EL (cell line): ENCODE measurements at places on chromosomes 1 and 21.

GRCh38 chr1:224411766-224412165, 22.8 kb downstream of the WDR26 start:
- DNase-seq: peak; percentile 67

DNA sequence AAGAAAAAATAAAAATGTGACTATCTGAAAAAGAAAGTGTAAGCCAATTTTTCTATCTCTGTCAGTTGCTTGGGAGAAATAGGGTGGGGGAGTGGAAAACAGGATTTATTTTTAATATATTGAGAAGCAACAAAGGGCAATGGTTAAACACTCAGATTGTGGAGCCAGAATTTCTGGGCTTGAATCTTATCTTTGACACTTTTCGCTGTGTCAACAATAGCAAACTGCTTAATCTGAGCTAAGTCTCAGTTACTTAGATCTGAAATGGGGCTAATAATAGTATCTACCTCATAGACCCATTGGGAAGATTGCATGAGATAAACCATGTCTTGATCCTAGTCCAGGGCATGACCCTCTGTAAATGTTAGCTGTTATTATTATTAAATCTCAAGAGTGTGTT, 468.1 kb downstream of the ADGRL2 start:
- no peak for DNase-seq

DNA sequence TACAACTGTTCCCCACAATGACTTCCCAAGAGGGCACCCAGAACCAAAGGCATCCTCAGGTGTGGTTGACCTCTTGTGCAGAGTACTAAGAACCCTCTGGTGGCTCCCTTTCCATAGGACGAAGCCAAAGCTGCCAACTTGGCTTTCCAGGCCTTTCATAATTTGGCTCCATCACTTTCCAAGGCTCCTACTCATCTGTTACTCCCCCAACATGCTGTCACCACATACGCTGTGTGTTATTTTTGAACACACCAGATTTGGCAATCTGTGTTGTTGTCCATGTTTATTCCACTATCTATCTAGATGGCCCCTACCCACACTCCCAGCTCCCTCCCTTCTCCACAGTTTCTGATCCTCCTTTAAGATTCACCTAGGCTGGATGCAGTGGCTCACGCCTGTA, 10.2 kb upstream of the NKAIN1 start:
- no peak for DNase-seq

DNA sequence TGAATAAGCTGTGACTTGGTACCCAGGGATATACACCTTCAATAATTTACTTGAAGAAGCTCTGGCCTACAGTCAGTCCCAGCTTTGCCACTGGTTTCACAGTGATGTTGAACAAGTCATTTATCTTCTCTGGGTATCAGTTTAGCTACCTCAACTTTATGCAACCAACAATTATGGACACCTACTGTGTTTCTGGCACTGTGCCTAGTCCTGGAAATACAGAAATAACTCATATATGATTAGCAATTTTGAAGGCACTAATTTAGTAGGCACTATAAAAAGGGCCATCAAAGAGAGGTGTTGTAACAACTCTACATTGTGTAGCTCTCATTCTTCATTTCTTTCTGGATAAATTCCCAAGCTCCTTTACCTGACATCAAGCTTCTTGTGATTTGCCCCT, 88.6 kb upstream of the SPATA6 start:
- no peak for DNase-seq

- no peak for DNase-seq
These were observed 25.8 kb downstream of the MACO1 start for GRCh38 chr1:25456502-25456901.

GRCh38 chr1:160400223-160400645, at the start of gene VANGL2:
VANGL2 (plus strand) TSS chr1:160400564; CDS start chr1:160415838, 15,274 bp downstream.
- DNase-seq: peak; percentile 14

DNA sequence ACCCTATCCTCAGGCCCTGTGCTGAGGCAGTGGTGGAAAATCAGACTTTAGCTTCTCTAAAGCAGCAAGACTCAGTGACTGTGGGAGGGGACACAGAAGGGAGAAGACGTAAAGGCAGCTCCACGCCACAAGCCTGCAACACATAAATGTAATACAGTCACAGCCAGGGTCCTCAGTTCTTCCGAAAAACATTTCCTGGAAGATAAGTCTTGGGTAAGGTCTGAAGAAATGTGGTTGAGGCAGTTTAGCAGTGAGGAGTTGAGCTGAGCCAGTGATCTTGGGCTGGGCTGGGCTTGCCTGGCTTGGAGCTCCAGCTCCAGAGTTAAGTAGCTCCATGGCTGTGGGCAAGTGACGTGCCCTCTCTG, 127.8 kb upstream of the ADAR start:
- DNase-seq: no peak

DNA sequence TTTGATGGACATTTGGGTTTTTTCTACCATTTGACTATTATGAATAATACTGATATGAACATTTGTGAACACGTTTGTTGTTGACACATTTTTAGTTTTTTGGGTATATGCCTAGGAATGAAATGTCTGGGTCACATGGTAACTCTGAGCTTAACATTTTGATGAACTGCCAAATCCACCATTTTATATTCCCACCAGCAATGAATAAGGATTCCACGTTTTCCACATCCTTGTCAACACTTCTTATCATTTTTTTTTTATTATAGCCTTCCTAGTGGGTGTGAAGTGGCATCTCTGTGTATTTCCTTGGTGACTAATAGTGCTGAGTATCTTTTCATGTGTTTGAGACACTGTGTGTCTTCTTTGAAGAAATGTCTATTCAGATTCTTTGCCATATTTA, 67.6 kb downstream of the RASAL2 start:
- DNase-seq: peak; percentile 62

GRCh38 chr1:237282208-237282783, 240.3 kb downstream of the RYR2 start:
- DNase-seq: no peak

DNA sequence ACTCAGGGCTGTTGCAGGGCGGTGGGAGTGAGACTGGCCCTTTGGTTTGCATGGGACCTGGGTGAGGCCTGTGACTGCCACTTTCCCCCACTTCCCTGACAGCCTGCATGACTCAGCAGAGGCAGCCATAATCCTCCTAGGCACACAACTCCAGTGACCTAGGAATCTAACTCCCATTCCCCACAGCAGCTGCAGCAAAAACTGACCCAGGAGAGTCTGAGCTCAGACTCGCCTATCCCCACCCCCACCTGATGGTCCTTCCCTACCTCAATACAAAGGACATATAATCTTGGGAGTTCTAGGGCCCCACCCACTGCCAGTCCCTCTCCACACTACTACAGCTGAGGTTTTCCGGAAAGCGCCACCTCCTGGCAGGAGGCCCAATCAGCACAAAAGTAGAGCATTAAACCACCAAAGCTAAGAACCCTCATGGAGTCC, 26.7 kb downstream of the NDC1 start:
- peak; percentile 22 for DNase-seq

DNA sequence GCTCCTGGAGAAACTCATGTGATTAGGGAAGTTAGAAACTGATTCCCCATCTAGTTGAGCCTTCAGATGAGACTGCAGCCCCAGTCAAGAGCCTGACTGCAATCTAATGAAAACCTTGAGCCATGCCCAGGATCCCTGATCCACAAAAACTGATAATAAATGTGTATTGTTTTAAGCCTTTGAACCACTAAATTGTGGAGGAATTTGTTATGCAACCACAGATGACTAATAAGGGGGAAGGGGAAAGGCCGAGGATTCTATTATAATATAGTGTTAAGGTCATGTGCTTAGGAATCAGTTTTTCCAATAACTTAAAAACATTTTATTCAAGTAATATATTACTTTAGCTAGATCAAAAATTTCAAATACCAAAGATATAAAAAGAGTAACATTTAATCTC, 52.8 kb upstream of the USP25 start:
- peak; percentile 43 for DNase-seq

- peak; percentile 14 for DNase-seq
These were observed 33.3 kb downstream of the LAMB3 start for GRCh38 chr1:209618756-209619420.

- peak; percentile 41 for DNase-seq
These were observed 124.7 kb downstream of the SYF2 start for GRCh38 chr1:25107643-25108010.

- DNase-seq: peak; percentile 29
These were observed 64.9 kb upstream of the ARTN start for GRCh38 chr1:43868741-43869067.

- no peak for DNase-seq
These were observed 22.3 kb upstream of the LRP8 start for GRCh38 chr1:53349968-53350852.

DNA sequence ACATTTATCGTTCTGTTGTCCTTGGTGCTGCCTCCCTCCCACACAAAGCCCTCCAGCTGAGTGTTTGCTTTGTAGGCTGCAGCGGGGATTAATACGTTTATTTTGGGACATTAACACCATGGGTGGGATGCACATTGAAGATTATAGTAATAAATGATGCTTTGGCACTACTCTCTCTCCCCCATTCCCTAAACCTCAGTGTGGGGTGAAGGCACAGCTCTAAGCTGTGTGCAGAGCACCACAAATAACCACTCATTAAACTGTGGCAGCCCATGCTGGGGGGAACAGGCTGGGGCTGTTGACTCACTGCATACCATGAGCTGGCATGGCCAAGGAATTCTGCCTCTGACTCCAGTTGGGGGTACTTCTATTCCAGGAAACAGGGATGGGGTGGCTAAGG, 7.7 kb downstream of the PCP4L1 start:
- peak; percentile 50 for DNase-seq

GRCh38 chr1:66371233-66372005, 162.5 kb upstream of the SGIP1 start:
- peak; percentile 79 for DNase-seq

DNA sequence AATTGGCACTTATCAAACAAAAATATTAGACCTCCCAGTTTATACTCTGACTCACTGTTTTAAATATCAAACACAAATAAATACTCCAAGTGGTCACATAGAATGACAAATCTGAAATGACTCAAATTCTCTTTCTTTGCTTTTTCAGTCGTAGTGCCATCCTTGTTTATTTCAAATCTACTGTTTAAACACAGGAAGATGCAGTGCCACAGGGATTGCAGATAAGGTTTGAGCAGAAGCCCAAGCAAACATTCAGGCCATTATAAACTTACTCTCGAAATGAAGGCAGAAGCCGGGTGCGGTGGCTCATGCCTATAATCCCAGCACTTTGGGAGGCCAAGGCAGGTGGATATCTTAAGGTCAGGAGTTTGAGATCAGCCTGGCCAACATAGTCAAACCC, 255.4 kb upstream of the PLXNA2 start:
- DNase-seq: no peak

DNA sequence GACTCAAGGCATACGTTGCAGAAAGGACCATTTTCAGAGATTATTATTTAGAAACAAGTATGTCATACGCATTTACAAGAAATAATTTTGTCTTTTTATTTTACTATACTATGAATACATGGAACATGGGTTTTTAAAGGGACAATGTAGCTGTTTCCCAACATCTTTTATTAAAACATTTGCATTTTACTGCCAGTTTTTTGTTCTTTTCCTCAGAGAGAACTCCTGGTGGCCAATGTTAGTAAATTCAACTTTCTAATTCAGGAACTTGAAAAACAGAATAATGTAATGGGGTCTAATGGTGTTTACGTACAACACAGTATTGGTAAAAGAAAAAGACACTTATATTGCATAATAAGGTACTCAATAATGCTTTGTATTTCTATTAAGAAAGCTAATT, 14.9 kb downstream of the PRDM2 start:
- no peak for DNase-seq

DNA sequence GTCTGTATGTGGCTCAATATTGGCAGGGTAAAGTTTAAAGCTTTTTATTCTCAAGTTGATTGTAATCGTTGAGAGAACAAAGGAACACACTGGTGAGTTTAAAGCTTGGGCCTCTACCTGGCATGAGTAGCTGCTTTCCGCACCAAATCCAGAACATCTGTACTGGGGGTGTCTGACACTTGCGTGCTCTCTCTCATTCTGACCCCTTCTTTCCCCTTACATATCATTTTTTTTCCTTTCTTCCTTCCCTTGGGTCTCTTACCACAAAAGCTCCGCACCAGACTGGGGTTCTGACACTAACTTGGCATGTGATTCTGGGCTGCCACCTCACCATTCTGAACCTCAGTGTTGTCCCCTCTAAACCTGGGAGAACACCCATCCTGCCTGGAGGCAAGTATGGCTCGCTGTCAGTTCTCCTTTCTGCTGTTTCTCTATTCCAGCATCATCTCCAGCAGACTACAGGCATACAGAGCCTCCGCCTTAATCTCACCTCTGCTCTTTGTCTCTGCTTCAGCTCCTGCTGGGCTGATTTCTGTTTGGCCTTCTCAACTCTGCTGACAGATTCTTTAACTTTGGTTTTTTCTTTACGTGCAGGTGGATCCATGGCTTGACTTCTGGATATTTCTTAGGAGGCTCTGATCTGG, 859 bp upstream of the ERMAP start:
- DNase-seq: peak; percentile 25

GRCh38 chr1:32438136-32438535, 26.7 kb upstream of the ZBTB8B start:
- no peak for DNase-seq

DNA sequence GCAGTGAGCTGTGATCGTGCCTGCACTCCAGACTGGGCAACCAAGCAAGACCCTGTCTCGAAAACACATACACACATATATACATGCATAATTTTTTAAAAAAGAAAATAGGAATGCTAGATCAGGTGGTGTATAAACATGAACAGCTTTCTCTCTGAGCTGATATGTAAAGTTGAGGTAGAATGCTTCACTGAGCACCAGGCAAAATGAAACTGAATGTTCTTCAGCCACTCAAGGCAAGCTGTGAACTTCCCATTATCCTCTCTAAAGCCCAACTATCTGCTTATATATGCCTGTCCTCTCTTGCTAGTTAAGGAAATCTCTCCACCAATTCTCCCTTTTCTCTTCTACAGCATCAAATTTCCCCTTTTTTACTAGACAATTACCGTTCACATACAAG, 93.0 kb downstream of the NUF2 start:
- no peak for DNase-seq
